ENCODE measurements at places on chromosomes 7 and 10. TPM values are rescaled to one million over a fixed set of nuclear protein-coding genes. Genes with fewer than 3 reads are reported as not detected.

GRCh38 chr10:122128357-122128756, 139.4 kb downstream of the TACC2 start:
- no peak for DNase-seq

Gene MICALL2
- total RNA-seq = 10.6 TPM

DNA sequence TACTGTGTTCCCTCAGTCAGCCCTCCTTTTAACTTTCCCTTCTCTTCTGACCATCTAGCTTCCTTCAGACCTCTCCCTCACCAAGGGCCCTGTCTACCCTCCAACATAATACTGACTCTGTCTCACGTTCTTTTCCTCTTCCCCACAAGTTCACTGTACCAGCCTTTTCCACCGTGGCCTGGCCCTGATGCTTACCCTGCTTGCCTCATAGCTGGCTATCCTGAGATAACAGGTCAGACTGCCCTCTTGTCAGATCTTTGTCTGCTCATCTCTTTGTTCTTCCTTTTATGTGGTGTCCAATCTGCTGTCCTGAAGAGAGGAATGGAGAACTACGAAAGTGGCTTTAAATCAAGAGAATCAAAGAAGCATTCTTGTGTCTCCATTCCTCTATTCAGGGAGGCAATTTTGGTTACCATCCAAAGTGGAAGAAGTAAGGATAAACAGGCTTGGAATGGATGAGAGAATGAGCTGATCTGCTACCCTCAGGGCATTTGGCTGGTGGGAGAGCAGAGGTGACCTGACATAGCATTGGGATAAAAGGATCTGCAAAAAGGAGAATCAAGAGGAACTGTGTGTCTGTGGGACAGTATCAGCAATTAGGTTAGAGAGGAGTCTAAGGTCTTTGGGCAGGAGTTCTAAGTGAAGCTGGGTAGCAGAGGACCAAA, 8.1 kb downstream of the BTAF1 start:
- no peak for DNase-seq

DNA sequence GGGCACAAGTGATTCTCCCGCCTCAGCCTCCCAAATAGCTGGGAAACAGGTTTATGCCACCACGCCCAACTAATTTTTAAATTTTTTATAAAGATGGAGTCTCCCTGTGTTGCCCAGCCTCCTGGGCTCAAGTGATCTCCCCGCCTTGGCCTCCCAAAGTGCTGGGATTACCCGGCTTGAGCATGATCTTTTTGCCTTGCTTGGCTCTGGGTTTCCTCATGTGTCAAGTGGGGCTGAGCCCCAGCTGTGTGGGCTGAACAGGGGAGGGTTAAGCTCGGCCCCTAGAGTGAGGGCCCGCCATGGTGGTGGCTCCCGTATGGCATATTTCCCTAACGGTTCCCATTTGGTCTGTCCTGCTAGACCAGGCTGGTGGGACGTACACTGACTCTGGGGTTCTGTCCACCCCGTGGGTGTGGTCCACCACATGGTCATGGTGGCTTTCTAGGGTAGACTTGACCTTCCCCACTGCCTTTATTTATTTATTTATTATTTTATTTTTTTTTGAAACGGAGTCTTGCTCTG, 66.3 kb downstream of the LHPP start:
- DNase-seq = no peak

Gene PLXDC2
- total RNA-seq = 79.9 TPM
